ENCODE measurements at places on chromosomes 2 and 18. TPM values are rescaled to one million over a fixed set of nuclear protein-coding genes. Genes with fewer than 3 reads are reported as not detected.

GRCh38 chr2:236823041-236823629 lies 253.5 kb downstream of the ACKR3 start:
- DNase-seq = no peak

GRCh38 chr18:48594471-48595094 lies 55.8 kb downstream of the CTIF start:
- no peak for DNase-seq

- no peak for DNase-seq
Observed at GRCh38 chr2:148252646-148253045, 231.8 kb downstream of the MBD5 start.

DNA sequence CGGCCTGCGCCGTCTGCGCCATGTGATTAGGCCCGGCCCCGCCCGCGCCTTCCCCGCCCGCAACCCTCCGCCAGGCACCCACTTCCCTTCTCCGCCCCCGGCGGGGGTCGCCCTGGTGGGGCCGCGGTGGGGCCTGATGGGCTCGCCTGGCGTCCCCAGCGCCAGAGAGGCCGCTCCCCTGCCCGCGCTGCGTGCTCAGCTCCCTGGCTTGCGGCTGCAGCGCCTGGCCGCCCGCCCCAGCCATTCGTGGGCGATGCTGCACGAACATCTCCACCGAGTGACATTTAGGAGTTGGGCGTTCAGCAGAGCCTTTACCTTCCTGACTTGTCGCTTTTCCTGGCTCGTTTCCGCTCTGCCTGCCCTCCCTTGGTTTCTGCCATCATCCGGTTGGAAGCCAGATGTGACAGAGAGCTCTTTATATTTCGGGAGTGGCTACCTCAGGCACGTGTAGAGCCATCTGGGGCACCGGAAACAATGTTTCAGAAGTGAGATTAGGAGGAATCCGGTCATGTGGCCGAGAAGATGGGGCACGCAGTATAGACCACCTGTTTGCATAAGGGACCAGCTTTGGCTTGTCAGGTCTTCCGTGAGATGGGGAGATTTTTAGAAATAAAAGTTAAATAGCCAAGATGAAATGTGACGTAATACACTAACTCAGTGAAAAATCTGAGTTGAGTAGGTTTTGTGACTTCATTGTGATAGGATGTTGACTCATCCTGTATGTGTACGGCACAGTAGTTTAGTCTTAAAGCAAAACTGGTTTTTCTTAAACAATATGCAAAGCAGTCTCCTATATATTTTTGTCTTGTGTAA lies 1.2 kb downstream of the GLS start:
- peak; percentile 69 for DNase-seq

Gene MYL1
- not detected for total RNA-seq

Gene GAREM2
- 5.9 TPM for total RNA-seq

DNA sequence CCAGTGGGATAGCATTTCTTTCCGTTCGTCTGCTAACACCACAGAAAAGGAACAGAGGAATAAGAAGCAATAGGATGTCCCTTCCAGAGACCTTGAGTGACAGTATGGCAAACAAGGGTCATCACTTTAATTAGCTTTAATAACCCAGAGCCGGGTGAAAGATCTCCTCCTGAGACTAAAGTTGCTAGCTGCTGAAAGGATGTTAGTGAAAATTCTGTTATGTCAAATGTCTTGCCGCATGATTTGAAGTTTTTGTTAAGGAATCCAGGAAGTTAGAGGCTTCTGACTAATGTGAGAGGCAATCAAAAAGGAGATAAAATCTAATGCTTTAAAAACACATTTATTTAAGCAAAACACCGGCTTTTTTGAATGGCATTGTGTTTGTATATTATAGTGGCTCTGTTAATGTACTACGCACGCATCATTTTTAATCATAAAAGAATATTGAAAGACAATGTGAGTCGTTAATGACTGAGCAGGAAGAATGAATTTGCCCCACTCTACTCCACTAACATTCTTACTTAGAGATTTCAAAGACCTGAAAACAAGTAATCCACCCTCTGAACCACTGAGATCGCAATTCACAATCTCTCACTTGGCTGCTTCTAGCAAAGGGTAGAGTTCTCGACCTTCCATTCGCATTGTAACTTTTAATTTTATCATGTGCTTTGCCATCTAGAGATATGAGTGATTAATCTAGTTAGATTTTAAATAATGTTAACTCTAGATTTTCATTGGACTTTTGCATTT lies 536.6 kb downstream of the LRRTM4 start:
- DNase-seq = no peak

- peak; percentile 44 for DNase-seq
Observed at GRCh38 chr2:112690853-112691401, 29.9 kb upstream of the NT5DC4 start.

- peak; percentile 31 for DNase-seq
Observed at GRCh38 chr2:73290049-73290839, 3.1 kb downstream of the EGR4 start.

Gene AFF3
- 1.4 TPM for total RNA-seq

Gene CYP1B1
- total RNA-seq = 8.6 TPM

DNA sequence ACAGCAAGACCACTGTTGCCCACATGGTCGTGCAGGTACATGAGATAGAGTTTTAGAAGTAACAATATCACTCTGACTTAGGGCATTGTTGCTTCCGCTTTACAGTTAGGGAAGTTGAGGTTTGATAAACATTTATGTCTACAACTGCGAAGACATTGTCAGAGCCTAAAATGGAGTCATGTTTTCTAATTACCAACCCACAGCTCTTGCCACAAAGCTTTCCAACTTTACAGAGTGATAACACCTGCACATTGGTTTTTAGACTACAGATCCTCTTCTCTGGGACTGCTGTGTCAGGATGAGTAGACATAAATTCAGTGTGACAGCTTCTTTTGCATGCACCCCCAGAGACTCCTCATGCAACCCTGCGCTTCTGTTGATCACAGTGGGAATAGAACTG lies 119.0 kb downstream of the FEZ2 start:
- DNase-seq = no peak

Gene ASAP2
- total RNA-seq = 0.74 TPM

- no peak for DNase-seq
Observed at GRCh38 chr18:49459404-49460171, 857 bp downstream of the DYM start.

- DNase-seq = no peak
Observed at GRCh38 chr18:51191128-51191717, 6.3 kb downstream of the MEX3C start.

DNA sequence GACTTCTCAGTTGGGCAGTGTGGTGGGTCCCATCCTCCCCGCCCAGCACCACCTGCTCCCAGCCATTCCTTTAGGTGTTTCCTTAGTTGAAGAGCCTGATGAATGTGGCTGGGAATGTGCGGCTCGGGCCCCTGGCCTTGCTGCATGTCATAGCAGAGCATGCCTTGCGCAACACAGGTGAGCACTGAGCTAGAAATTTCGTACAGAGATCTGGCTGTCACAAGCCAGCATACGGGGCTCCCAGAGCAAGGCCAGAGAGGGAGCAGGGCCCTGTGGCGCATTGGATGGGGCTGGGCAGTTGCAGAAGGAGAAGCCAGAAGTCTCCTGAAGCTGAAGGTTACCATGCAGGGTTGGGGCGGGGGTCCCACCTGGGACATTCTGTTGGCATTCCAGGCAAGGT lies 129.7 kb downstream of the WDSUB1 start:
- DNase-seq = no peak

DNA sequence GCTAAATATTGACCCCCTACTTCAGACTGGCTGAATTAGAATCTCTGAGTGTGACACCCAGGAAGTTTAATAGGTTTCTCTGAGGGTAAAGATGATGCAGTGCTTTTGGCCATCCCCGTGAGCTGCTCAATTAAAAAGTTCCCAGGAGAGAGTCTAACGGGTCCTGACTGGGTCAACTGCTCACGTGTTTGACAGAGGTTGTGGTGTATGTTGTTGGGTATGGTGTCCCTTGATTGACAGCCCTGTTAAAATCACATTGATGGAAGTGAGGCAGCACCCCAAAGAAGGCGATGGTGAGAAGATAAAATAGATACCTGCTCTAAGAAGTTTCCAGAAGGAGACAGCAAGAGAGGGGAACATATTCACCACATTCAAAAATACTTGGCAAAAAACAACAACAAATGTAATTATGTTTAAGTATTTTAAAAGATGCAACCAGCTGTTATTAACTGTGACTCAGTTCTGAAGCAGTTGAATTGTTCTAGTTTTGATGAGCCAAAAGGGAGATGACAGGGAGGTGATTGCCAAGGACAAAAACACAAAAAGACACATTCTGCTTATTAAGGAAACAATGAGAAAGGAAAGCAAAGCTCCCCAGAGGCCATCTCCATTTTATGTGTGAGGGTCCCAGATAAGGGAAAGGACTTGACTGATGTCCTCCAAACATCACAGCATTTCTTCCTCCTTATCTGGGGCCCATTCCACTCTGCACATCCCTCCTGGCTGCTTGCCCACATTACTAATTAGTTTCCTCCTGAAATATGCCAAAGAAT lies 11.5 kb upstream of the GMCL1 start:
- DNase-seq = no peak

GRCh38 chr18:37922162-37922561 lies 356.6 kb upstream of the CELF4 start:
- DNase-seq = no peak

GRCh38 chr18:8997634-8998033 lies 104.9 kb upstream of the NDUFV2 start:
- DNase-seq = no peak

Gene ABCG5
- total RNA-seq = 0.14 TPM

DNA sequence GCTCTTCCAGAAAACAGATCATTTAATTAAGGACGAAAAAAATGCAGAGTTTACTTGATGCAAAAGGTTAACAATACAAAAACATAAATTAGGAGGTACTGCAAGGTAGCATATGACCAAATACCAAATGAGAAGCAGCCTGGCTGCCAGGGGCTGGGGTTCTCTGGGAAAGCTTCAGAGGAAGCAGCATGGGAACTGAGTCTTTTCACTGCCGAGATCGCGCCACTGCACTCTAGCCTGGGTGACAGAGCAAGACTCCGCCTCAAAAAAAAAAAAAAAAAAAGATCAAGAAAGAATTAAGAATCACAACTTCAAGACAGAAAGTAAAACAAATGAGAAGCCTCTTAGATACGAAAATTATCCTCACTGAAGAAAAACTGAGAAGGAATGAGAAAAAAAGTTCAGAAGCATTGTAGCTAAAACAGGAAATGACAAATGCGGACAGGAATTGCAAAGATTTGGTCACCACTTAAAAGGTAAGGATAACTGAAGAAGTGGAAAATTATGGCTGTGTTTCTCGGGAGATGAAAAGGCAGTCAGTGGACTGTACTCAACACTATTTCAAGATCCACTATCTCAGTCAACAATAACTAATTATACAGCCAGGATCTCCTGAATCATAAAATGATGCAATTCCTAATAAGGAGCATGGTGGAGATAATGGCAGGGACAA lies 4.3 kb downstream of the SEPTIN10 start:
- no peak for DNase-seq

GRCh38 chr18:75455249-75456198 lies 28.0 kb upstream of the SMIM21 start:
- DNase-seq = no peak

- DNase-seq = no peak
Observed at GRCh38 chr18:56580026-56580425, 58.4 kb downstream of the TXNL1 start.

GRCh38 chr2:38438883-38439612 lies 62.0 kb upstream of the ATL2 start:
- DNase-seq = no peak

DNA sequence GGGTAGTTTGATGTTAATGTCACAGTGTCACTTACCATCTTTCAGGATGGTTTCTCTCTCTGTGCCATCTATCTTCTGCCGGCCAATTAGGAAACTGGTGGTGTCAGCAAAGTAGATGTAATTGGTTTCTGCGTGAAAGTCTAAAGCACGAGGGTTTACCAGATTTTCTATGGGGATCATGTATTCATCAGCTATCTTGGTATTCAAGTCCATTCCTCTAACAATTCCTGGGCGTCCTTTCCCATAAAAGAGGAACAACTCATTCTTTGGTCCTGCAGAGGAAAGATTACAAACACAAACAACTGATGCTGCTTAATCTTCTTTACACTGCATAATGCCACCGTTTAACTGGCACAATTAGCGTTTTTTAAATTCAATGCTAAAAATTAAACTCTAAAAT lies 1081.9 kb downstream of the LRP1B start:
- no peak for DNase-seq

DNA sequence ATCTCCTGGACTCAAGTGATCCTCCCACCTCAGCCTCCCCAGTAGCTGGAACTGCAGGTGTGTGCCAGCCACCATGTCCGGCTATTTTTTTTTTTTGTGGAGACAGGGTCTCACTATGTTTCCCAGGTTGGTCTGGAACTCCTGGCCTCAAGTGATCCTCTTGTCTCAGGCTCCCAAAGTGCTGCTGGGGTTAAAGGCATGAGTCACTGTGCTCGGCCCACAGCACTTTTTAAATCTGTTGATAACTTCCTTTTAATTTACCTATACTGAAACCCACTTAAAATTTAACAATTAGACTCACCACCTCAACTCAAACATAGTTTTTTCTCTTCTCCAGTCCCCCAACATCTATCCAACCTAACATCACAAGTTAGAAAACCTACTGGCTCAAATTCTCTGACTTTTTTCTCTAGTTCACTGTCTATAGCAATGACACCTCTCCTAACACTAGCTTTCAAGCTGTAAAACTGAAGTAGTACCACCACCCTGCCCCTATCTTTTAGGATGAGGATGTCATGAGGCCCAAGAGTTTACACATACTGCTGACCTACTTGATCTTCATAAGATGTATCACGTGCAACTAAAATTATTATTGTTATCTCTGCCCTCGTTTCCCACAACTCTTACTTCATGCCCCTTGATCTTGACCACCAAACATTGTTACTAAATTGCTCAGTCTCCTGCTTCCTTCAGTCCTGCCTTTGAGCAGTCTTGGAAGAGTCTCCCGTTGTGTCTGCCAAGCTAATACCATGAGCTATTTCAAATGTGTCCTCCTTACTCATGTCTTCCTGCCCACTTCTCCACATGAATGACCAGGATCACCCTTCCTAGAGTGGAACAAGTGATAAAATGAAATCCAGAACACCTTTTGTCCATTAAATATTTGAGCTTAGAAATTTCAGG lies 142.3 kb upstream of the ZFP36L2 start:
- DNase-seq = no peak

GRCh38 chr2:31945572-31945935 lies 65.3 kb downstream of the MEMO1 start:
- DNase-seq = no peak

GRCh38 chr2:239167011-239167673 lies 233.7 kb downstream of the HDAC4 start:
- no peak for DNase-seq

DNA sequence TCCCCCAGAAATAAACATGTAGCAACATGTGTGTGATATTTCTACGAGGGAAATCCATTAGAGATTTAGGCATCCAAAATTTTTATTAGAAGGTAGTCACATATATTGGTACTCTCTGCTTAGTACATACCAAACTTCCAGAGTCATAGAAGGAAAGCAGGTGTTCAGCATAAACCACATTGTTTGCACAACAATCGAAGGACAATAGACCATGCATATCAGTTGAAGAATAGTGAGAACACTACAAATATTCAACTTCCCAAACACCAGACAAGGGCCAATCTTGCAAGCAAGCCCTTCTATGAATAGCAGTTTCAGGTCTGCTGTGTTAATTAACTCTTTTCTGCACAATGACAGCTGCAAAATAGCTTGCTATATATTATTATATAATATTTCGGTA lies 702.2 kb downstream of the ERBB4 start:
- no peak for DNase-seq

- peak; percentile 33 for DNase-seq
Observed at GRCh38 chr18:59885579-59886163, 14.1 kb upstream of the PMAIP1 start.
